CD4-positive, alpha-beta T cell treated with Interleukin-15 for 1 hour (primary cell): ENCODE measurements at places on chromosomes 11 and 22.

DNA sequence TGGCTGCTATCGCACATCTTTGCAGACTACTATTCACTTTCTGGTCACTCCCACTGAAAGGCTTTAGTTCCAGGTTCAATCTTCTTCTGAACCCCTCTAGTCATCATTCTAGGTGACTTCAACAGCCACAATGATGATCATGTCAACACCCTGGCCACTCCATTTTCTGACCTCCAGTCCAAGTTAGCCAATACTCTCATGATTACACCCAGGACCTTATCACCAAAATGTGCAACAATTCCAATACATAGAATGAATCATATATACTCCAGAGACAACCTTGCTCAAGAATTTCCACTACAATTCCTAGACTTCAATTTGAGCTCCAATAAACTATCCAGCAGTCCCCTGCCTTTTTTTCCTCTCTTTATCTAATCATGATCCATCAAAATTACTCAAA lies 70.7 kb downstream of the PAK1 start:
- DNase-seq = no peak

- peak; percentile 20 for DNase-seq
Observed at GRCh38 chr11:95505927-95506426, 275.0 kb upstream of the SESN3 start.

DNA sequence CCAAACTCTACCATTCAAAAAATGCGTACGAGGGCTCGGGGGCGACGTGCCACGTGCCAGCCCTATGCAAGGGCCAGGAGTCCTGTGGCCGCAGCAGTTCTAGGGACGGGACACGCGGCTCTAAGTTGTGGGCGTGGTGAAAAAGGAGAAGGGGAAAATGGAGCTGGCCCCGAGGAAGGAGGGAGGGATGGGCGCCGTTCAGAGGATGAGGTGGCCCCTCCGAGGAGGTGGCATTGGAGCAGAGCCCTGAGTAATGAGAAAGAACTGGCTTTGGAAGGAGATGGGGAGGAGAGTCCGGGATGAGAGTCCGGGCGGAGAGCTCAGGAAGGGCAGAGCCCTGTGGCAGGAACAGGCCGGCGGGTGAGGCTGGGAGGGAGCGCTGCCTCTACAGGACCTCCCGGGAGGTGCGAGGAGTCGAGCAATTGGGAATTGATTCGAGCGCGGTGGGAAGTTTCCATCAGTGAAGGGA lies 21.0 kb downstream of the OTUB1 start:
- DNase-seq = no peak

DNA sequence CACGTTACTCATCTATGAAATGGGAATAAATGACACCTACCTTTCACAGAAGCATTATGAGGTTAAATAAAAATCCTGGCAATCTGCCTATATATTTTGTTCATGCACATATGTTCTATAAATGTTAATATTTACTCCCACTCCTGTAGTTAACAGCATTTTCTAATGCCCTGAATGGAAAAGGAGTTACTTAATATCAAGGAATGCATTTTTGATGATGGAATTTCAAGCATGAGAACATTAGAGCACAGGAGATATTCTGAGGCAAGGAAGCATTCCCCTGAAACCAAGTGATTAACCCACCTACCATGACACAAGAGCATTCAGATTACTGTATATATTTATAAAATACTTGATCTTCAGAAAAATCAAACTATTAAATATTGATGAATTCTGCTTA lies 102.1 kb downstream of the ARHGAP32 start:
- DNase-seq = no peak

GRCh38 chr11:19705936-19706335 lies 6.7 kb upstream of the NAV2 start:
- no peak for DNase-seq

- no peak for DNase-seq
Observed at GRCh38 chr22:27295605-27296004, 506.0 kb downstream of the MN1 start.

- DNase-seq = no peak
Observed at GRCh38 chr22:49282596-49282995, 545.1 kb downstream of the BRD1 start.

GRCh38 chr22:30809086-30809485 lies 114.4 kb downstream of the OSBP2 start:
- DNase-seq = no peak

DNA sequence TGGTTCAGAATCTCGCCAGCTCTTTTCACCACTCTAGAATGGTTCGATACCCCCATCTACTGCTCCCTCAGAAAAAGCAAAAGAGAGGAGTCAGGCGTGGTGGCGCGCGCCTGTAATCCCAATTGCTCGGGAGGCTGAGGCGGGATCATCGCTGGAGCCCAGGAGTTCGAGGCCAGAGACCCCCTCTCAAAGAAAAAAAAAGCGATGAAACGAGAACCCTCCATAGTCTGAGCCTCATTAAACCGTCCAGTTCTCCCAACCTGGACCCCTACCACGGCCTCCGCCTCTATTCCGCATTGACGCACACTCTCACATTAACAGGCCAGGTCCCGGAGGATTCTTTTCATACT lies 439 bp downstream of the SPA17 start:
- DNase-seq = no peak

DNA sequence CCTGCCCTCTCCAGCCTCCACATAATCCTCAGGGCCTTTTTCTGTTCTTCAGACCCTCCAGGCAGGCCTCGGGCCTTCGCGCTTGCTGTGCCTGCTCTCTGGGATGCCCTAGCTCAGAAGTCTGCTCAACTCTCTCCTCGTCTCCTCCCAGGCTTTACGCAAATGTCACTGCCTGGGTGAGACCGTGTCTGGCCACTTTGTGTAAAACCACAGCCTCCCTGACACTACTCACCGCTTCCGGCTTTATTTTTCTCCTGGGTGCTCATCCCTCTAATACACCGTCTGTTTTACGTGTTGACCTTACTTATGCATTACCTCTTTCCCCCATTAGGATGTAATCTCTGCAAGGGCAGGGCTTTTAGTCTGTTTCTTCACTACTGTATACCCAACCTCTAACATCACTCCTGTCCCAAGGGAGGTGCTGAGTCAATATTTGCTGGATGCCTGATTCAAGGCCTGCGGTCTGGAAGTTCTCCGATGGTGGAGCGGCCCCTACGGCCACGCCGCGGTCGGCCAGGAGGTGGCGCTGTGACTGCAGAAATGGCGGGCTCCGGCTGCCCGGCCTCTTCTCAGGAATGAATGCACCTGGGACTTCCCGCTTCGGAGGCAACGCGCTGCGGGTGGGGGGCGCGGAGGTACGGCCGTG lies 58.2 kb upstream of the THY1 start:
- peak; percentile 54 for DNase-seq

GRCh38 chr22:43205261-43205691 lies 18.3 kb upstream of the TTLL12 start:
- no peak for DNase-seq

GRCh38 chr11:3664032-3664630 lies 7.1 kb downstream of the CHRNA10 start:
- no peak for DNase-seq

- DNase-seq = no peak
Observed at GRCh38 chr11:132644520-132645239, 887.6 kb downstream of the OPCML start.

- DNase-seq = no peak
Observed at GRCh38 chr22:32627091-32627490, 152.5 kb downstream of the FBXO7 start.

DNA sequence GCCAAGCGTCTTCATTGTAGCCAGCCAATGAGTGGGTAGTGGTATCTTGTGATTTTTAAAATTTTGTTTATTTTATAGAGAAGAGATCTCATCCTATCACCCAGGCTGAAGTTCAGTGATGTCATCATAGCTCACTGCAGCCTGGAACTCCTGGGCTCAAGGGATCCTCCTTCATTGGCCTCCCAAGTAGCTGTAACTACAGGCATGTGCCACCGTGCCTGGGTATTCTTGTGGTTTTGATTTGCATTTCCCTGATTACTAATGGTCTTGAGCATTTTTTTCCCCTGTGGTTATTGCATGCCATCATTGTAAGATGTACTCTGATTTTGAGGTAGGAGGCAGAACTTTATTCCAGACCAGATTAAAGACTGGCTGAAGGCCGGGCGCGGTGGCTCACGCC lies 2.4 kb upstream of the DENND6B start:
- DNase-seq = no peak

DNA sequence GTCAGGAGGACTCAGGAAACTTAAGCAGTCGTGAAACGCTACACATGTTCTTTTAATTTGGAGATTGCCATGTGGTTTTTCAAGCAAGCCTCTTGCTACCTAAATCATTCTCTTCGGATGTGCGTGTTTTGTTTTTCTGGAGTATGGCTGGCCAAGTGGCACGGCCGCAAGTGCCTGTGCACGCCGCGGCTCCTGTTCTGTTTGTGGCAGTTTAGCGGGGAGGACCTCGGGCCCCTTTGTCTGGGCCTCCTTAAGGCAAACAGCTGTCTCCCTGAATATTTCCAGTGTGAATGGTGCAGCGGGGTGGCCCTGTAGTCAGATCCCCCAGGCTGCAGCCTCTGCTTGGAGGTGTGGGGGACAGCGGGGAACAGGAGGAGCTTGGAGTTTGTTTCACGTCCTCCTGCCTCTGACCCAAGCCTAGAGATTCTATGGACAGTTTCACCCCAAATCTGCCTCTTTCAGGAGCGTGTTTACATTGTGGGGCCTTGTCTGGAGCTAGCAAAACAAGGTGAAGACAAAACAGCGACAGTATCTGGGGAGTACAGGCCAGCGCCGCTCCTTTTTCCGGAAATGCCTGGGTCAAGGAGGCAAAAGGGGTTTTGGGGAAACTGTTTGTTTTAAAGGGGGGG lies 1.3 kb downstream of the LRP5 start:
- DNase-seq = peak; percentile 12

- DNase-seq = no peak
Observed at GRCh38 chr22:23503142-23503541, 76.9 kb downstream of the IGLL1 start.

GRCh38 chr11:2869134-2869526 lies 16.4 kb downstream of the CDKN1C start:
- no peak for DNase-seq

- DNase-seq = no peak
Observed at GRCh38 chr11:59262177-59262818, 49.6 kb upstream of the MPEG1 start.

DNA sequence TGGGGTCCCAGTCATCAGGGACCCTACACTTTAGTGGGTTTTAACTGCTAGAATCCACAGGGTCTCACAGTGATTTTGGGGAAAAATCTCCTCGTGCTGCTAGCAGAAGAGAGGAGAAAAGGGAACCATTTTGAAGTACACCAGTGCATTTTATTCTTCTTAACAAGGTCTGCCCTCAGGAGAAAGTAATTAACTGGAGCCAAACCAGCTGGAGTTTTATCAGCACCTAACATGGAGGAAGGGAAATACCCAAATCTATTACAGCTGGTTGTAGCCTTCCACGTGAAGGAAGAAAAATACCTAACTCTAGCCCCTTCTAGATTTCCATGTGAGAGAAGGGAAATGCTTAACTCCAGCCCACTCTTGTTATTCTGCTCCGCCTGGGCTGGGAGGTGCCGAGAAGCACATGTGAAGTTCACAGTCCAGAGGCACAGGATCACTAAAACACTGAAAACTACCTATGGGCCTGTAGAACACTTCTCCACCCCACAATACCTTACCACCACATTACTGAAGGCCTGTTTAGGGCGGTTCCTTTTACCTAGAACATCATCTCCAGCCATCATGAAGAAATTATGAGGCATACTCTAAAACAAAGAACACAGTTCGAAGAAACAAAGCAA lies 31.3 kb upstream of the TEAD1 start:
- DNase-seq = no peak

GRCh38 chr11:65852508-65853245 lies 5.3 kb downstream of the CFL1 start:
- DNase-seq = no peak

DNA sequence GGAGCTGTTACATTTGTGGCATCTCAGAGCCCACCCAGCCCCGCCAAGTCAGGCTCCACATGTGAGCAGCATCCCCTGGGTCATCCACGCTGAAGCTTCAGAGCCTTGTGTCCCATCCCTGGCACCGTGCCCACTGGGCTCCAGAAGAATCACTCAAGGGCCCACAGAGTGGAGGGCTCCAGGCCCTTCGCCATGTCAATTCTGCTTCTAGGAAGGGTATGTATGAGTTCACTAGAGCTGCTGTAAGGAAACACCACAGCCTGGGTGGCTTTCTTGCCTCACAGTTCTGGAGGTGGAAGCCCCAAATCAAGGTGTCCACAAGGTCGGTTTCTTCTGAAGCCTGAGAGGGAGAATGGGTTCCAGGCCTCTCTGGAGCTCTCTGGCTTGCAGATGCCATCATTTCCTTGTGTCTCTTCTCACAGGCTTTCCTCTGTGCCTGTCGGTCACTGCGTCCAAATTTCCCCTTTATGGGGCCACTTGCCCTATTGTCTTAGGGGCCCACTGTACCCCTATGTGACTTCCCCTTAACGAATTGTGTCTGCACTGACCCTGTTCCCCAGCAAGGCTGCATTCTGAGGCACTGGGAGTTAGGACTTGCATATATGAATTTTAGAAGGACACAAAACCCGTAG lies 1476.0 kb downstream of the TBC1D22A start:
- DNase-seq = no peak

DNA sequence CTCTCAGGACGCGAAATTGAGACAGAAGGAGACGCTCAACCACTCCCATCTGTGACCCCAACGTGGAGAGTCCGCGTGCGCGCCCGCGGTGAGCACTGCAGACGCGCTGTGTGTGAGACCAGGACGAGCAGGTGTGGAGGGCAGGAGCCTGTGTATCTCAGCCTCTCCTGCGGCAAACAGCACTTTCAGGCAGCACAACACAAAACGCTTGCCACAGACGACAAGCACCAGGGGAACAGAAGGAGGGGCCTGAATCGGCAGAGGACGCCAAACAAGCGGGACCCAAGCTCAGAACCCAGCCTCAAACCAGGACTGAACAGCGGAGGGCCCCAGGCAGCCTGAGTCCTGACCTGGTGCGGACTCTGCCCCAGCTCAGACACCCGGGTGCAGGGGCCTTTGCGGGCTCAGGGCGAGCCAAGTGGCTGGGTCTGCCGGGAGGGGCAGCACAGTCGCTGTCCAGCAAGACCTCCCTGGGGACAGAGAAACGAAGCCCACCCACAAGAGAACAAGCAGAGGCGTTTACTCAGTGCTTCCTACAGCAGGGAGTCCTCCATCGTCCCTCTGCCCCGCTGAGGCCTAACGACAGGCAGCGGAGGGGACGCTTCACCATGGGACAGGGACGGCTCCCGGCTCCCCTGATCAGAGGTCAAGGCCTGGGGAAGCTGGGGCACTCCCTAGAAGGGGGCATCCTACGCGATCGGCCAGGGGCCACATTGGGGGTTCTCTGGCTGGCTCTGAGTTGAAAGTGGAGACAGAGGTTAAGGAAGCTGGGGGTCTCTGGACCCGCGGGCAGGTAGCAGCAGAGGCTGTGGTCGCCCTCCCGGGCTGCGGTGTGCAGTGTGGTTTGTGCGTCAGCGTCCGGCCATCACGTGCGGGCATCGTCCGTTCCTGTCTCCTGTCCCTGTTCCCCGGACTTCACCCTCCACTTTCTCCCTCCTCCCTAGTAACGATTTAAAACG lies 560.8 kb downstream of the BRD1 start:
- no peak for DNase-seq

DNA sequence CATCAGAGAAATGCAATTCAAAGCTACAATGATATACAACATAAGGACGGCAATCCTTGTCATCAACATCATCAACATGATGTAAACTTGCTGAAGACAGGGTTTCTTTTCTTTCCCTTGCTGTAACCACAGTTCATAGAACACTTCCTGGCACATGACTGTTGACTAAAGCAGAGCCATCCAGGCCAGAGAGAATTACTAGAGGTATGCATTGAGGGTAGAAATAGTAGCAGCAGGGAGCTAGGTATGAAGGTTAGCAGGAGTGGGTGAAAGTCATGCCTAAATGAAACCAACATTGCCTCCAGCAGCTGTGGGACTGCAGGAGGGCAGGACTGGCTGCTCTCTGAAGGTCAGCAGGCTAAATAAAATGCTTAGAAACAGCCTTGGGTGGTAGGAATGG lies 103.7 kb downstream of the LRRC32 start:
- DNase-seq = no peak

GRCh38 chr11:15114501-15115475 lies at the start of gene INSC:
TSS of gene INSC (plus strand) at chr11:15114923. CDS start at chr11:15149175, 34,252 bp downstream.
- DNase-seq = no peak
